RWPE1 (cell line): ENCODE measurements at places on chromosomes 7 and 10.
A peak's percentile ranks its signal among the peaks of the same experiment; 100 is the strongest.

DNA sequence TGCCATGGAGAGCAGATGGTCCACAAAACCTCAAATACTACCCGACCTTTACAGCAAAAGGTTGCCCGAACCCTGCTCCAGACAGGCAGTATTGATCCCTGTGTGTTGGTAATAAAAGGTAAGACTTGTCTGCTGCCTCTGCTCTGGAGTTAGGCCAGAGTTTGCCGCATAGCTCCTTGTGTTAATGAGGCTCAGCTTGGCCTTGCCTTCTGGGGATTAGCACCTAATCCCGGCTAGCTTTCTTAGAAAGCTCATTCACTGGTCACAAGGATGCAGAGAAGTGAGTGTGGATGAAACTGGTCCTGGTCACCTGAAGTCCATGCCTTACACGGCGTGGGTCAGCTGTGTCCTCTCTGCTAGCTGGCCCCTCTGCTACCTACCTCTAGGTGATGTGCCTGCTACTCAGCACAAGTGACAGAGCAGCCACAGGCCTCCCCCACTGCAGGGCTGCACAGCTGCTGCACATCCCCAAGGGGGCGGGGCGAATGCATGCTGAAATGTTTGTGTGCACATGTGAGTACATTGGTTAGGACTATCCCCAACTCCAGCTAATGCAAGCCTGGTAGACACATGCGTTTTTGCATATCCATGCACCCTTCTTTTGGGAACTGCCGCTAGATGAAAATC is 31.7 kb upstream of the SYPL1 start:
- no peak for DNase-seq

GRCh38 chr10:88840104-88840503 is 11.5 kb downstream of the ANKRD22 start:
- no peak for DNase-seq

- no peak for DNase-seq
Measured at GRCh38 chr7:116977172-116977571, 23.9 kb downstream of the ST7 start.

DNA sequence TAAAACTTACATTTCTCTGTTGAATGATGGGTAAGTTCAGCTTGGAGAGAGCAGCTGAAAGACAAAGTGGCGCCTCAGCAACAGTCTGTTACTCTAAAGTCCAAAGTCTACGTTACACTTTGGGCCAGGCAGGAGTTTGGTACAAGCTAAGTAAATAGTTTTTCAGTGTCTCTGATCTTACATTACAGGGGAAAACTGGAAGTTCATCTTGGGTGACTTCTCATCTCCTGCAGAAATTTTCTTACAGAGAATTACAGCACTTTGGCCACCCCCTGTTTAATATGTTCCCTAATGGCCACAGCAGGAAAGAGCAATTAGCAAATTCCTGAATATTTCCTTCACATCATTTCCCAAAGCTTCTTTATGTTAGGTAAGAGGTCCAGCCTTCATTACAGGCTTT is 67.1 kb downstream of the ABCC2 start:
- no peak for DNase-seq

DNA sequence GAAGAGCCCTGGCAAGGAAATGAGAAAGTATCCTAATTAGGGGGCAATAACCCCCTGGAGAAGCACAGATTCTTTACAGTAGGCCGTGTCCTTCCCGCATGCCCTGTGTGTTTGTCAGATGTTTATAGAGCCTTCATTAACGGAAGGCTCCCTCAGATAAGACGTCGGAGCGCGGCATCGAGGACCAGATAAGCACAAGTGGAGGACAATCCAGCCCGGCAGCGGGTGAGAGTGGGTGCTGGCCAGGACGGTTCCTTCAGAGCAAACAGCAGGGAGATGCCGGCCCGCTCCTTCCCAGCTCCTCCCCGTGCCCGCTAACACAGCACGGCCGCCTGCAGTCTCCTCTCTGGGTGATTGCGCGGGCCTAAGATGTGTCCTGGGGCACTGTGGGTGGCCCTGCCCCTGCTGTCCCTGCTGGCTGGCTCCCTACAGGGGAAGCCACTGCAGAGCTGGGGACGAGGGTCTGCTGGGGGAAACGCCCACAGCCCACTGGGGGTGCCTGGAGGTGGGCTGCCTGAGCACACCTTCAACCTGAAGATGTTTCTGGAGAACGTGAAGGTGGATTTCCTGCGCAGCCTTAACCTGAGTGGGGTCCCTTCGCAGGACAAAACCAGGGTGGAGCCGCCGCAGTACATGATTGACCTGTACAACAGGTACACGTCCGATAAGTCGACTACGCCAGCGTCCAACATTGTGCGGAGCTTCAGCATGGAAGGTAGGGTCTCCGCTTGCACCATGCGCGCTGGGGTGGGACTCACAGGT is at the start of gene GDF2:
Gene GDF2 (plus strand): TSS at position 155 of the 762 bp plus-strand sequence. CDS start 215 bp downstream, at position 370.
- DNase-seq, result no peak

DNA sequence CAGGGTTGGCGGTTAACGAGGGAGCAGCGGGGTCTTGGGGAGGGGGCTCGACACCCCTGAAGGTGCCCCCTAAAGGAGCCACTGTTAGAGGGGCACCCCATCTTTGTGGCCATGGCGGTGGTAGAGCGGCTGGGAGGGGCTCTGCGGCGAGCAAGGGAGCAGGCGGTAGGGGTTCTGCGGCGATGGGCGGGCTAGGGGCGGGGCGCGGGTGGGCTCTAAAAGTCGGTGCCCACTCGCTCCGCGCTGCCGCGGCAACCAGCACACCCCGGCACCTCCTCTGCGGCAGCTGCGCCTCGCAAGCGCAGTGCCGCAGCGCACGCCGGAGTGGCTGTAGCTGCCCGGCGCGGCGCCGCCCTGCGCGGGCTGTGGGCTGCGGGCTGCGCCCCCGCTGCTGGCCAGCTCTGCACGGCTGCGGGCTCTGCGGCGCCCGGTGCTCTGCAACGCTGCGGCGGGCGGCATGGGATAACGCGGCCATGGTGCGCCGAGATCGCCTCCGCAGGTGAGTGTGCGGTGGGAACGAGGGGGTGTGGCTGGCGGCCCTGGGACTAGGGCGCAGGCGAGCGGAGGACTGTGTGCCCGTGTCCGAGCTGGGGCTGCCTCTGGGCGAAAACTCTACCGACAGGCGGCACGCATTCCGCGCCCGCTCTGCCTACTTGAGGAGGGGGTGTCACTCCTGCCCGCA is at the start of gene MEST:
Gene MEST (plus strand): TSS at position 245 of the 682 bp plus-strand sequence. CDS start 229 bp downstream, at position 474.
- no peak for DNase-seq

DNA sequence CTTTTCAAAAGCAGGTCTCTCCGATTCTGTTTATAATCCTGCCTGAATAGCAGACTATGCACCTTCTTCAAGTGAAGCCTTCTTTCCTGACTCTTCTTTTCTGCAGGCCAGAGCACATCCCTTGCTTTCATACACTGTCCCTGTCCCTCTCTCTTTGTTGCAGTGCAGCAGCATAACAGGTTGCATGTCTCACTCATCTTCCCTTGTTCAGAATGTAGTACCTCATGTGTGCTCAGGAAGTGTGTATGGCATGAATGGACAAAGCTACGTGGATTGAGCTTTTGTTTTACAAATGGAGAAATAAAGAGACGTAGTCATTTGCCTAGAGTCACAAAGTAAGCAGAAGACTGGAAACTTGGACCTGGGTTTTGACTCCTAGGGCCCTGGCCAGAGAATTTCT is 68.0 kb downstream of the PTPRZ1 start:
- no peak for DNase-seq

DNA sequence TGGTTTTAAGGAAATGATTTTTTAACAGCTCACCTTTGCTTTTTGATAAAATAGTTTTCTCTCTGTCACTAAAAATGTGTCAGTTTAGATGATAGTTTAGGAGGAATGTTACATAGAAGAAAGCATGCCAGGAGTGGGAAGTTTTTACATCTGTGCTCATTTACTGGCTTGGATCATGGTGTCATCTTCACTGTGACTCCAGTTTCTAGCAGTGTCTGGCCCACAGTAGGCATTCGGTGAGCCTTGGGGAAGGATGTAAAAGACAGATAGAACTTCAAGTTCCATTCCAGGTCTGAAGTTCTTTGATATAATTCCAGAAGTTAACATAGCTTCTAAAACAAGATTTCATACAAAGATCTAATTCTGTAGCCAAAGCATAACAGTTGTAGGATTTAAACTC is 259.2 kb downstream of the BICC1 start:
- no peak for DNase-seq

DNA sequence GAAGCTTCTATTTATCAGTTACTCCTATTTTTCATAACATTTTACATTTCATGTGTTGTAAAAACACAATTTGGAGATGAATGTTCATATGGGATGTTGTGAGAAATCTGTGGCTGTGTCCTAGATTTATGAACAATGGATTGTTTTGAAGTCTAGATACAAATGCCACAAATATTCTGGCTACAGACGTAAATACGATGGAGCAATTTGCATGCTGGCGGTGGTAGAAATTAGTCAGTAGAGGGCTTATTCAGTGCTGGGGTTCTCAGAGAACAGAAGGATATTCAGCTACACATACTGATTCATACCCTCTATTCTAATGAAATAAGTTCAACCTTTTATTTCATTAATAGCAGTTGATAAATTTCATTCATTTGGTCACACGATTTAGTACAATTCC is 48.8 kb downstream of the PLPP4 start:
- no peak for DNase-seq

DNA sequence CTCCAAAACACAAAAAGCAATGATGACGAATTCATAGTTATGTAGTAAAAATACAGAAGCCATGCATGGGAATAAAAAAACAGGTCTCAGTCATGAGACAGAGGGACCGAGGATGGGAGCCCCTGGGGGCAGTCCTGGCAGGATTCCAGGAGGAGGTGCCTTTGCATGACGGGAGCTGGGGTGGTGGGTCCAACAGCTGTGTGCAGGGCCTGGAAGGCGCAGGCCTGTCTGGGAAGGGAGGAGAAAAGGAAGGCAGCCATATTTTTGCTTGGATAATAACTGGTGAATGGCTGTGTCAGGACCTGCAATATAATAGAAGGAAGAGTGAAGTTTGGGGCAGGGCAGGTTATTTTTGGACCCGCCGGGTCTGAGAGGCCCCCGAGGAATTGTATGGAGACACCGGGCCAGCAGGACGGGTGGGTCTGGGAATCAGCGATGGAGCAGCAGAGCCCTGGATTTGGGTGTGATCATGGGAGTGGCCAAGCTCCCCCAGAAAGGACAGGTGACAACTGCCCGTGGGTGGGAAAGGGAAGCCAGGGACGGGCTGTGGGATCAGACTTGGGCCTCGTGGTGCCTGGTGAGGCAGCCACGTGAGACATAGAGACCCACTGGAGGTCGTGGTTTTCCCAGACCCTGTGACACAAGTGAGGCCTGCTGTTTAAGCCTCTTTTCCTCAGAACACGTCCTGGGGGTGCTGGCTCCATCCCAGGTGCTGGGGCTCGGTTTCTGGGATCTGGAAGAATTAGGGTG is 2.9 kb upstream of the JAKMIP3 start:
- DNase-seq, result no peak

- DNase-seq, result no peak
Measured at GRCh38 chr10:43610636-43611035, 4.4 kb downstream of the ZNF485 start.

GRCh38 chr7:86222806-86223205 is 420.9 kb upstream of the GRM3 start:
- no peak for DNase-seq

DNA sequence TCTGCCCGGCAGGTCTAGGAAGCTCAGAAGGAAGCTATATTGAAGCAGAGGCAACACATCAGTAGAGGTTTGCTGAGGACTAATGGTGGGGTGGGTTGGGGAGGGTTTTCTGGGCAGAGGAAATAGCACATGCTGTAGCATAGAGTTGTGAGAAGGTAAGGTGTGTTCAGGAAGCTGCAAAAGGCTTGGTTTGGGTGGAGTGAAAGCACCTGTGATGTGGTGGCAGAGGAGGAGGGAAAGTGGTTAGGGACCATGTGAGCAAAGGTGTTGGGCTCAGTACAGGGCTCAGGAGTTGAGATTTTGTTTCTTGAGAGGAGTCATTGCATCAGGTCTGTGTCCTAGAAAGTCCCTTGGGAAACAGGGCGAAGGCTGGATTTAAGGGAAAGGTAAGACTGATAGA is 294.6 kb downstream of the SORCS3 start:
- no peak for DNase-seq

- peak; percentile 13 for DNase-seq
Measured at GRCh38 chr10:122852261-122852660, 6.6 kb upstream of the CUZD1 start.

- no peak for DNase-seq
Measured at GRCh38 chr10:118742782-118743181, 12.0 kb downstream of the CACUL1 start.

DNA sequence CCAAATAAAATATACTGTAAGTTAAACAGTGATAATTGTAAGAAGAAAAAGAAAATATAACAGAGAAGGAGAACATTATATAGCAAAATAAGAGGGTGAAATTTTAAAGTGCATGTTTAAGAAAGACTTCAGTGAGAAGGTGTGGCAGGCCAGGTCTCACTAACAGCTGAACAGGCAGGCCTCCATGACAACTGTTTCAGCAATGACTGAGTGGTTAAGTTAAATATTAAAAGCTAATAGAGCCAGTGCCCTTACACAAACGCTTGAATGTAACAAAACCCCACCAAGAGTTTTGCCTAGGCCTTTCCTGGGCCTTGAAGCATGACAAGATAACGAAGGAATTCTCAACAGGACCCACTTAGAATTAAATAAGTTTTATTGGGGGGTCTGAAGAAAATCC is 32.6 kb downstream of the CFAP43 start:
- DNase-seq, result no peak

GRCh38 chr10:75723319-75723980 is 292.0 kb downstream of the LRMDA start:
- DNase-seq, result no peak

DNA sequence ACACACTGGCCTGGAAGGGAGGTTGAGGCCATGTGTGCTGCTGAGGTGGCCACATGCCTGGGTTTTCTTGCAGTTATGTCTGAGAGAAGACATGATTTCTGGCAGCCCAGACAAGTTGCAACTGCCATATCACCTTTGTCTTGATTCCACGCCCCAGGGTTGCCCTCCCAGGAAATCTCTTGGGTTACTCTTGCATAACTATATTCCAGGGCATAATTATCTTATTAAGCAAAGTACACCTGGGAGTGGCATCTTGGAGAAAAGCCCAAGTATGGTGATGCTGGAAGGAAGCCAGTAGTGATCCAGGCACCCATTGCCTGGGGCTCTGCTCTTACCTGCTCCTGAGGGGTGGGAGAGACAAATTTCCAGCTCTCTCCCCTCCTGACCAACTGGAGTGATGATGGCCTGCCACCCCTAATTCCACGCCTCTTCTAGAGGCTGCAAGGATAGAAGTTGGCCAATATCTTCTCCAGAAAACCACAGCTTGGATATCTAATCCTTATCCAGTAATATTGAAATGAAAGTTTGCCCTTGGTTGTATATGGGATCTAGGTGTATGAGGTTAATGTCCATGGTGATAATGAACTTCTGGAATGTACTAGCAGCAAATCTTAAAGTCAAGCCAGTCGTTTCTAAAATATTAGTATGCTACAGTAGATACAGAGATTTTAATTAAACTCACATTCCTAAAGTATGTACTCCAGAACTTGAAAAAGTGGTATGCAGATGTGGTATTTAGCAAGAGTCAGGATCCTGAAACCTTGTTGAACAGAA is 5.0 kb downstream of the AKR1B10 start:
- DNase-seq, result peak; percentile 72

GRCh38 chr7:104091242-104091641 is 101.8 kb upstream of the RELN start:
- DNase-seq, result no peak

DNA sequence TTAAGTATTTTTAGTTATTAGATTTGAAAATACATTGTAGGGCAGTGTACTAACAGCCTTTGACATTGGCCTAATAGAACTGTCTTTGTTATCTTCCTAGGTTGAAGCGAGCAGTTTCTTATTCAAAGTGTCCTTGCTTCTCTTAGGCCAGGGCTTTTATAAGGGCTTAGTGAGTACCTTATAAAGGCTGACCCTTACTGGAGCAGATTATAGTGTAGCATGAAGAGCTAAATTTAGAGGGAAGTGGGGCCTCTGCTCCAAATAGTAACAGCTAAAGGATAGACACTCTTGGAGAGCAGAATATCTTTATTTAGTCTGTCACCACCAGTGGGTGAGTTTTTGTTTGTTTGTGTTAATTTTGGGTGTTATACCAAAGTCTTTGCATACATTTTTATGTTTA is 15.9 kb downstream of the BZW2 start:
- no peak for DNase-seq
